Activated B cell treated with CpG ODN at 0.5 μM for 24 hours (primary cell): ENCODE measurements at places on chromosomes 1 and 21. TPM values are rescaled to one million over a fixed set of nuclear protein-coding genes. Genes with fewer than 3 reads are reported as not detected.
A peak's percentile ranks its signal among the peaks of the same experiment; 100 is the strongest.

GRCh38 chr1:100414693-100415497, 62.6 kb downstream of the CDC14A start:
- no peak overlapping the region for H3K4me3 ChIP-seq
- H3K36me3 ChIP-seq = peaks cover 24% of the 10 kb centered on the region
- no peak overlapping the region for H3K27ac ChIP-seq
- peaks cover 27% of the 10 kb centered on the region for H3K4me1 ChIP-seq
- H3K27me3 ChIP-seq = no peaks in the 10 kb centered on the region

- no peaks in the 10 kb centered on the region for H3K4me1 ChIP-seq
- H3K27ac ChIP-seq = no peak overlapping the region
- H3K36me3 ChIP-seq = no peaks in the 10 kb centered on the region
- no peak for DNase-seq
- no peaks in the 10 kb centered on the region for H3K27me3 ChIP-seq
Observed at GRCh38 chr1:213423605-213424004, 372.6 kb downstream of the RPS6KC1 start.

GRCh38 chr1:23838401-23838866, 13.2 kb upstream of the HMGCL start:
- no peaks in the 10 kb centered on the region for H3K27me3 ChIP-seq
- no peaks in the 10 kb centered on the region for H3K36me3 ChIP-seq
- H3K4me3 ChIP-seq = peak overlapping the region; percentile 76
- H3K4me1 ChIP-seq = peaks cover 10% of the 10 kb centered on the region
- peak overlapping the region; percentile 63 for H3K27ac ChIP-seq

- no peak for DNase-seq
- H3K4me1 ChIP-seq = no peaks in the 10 kb centered on the region
- no peaks in the 10 kb centered on the region for H3K36me3 ChIP-seq
- no peak overlapping the region for H3K27ac ChIP-seq
Observed at GRCh38 chr1:96559707-96560596, 161.6 kb upstream of the PTBP2 start.

DNA sequence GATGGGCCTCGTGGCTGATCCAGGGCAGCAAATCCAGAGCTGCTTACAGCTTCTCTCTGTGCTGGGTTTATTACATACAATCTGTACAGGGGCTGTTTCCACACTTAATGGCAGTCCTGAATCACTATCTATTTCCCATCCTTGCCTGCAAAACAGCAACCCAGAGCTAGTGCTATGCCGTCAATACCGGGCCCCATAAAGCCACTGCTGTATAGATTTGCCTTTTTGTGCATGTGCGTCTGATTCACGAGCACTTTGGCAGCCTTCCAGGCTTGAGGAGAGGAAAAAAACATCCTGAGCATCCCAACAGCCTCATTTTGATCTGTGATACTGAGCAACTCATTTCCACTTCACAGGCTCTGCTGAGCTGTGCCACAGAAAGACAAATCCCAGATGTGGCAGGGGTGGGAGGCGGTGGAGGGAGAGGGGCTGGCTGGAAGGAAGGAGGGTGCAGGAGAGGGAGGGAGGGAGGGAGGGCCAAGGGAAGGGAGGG, 65.2 kb upstream of the TARBP1 start:
- peaks cover 4% of the 10 kb centered on the region for H3K27me3 ChIP-seq
- no peak overlapping the region for H3K27ac ChIP-seq
- no peak for DNase-seq
- H3K4me1 ChIP-seq = peaks cover 8% of the 10 kb centered on the region
- no peak overlapping the region for H3K4me3 ChIP-seq
- H3K36me3 ChIP-seq = no peaks in the 10 kb centered on the region

GRCh38 chr1:101587741-101588140, 350.9 kb downstream of the S1PR1 start:
- H3K27me3 ChIP-seq = peaks cover 16% of the 10 kb centered on the region
- no peak overlapping the region for H3K27ac ChIP-seq
- no peaks in the 10 kb centered on the region for H3K36me3 ChIP-seq
- no peak overlapping the region for H3K4me3 ChIP-seq
- DNase-seq = no peak

DNA sequence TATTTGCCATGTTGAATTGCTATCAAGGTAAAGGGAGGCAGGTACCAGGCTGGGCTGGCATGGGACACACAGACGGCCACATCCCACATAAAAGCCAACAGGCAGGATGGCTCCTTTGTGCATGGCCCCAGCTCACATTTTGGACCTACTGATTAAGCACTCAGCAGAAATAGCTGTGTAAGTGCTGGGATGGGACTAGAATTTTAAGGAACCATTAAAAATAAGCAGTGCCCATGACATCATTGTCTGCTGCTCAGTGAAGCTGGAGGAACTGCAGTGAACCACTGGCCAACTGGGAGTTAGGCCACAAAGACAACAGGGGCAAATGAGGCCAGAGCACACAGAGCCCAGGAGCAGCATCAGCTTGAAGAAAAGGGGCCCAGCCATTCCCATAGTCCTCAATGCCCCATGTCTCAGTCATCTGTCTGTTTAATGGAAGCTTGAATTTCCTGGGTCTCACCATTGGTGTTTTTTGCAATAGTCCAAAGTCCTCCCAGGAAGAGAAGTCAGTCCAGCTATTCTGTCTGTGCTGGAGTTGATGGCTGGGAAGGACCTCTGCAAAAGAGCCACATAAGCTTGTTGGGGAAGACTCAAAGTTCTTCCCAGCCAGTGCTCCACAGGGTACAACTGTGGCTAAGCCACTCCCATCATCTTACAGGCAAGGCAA, 45.3 kb upstream of the TNR start:
- no peak overlapping the region for H3K4me3 ChIP-seq
- H3K36me3 ChIP-seq = no peaks in the 10 kb centered on the region
- H3K27me3 ChIP-seq = peaks cover 22% of the 10 kb centered on the region
- DNase-seq = no peak

GRCh38 chr21:36282568-36283230, 37.3 kb upstream of the MORC3 start:
- DNase-seq = no peak
- peak overlapping the region; percentile 63 for H3K27ac ChIP-seq
- no peaks in the 10 kb centered on the region for H3K27me3 ChIP-seq
- no peak overlapping the region for H3K4me3 ChIP-seq
- peaks cover 66% of the 10 kb centered on the region for H3K36me3 ChIP-seq

DNA sequence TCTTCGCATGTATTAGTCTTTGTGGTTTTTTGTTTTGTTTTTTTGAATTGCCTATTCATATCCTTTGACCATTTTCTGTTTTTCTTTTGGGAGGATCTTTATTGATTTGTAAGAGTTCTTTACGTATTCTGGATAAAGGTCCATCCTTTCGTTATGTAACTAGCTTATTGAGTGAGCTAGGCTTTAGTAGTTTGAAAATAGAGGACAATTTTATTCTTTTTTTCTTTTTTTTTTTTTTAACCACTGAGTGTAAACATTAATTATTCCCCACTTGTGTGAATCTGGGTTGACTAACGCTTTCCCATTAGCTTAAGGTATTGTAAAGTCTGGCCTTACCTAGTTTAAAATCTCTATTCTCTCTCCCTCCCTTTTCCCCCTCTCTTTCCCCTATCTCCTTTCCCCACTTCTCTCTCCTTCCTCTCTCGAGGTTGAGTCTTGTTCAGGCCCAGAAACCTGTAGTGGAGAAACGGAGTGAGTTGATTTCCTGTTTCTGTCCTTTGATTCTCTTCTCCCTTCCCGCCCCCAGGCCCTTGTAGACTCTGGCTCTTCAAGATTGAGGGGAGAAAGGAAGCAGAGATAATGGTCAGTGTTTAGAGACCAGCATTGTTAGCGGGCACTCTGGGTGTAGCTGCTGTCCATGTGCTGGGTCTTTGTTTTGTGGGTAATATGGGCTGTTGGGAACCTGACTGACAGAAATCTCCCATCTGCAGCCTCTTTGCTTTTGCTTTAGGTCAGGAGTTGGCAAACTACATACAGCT, 1.5 kb downstream of the MORC3 start:
- peaks cover 48% of the 10 kb centered on the region for H3K4me1 ChIP-seq
- no peak for DNase-seq
- peak overlapping the region; percentile 97 for H3K4me3 ChIP-seq
- H3K27me3 ChIP-seq = no peaks in the 10 kb centered on the region
- H3K27ac ChIP-seq = peak overlapping the region; percentile 97

DNA sequence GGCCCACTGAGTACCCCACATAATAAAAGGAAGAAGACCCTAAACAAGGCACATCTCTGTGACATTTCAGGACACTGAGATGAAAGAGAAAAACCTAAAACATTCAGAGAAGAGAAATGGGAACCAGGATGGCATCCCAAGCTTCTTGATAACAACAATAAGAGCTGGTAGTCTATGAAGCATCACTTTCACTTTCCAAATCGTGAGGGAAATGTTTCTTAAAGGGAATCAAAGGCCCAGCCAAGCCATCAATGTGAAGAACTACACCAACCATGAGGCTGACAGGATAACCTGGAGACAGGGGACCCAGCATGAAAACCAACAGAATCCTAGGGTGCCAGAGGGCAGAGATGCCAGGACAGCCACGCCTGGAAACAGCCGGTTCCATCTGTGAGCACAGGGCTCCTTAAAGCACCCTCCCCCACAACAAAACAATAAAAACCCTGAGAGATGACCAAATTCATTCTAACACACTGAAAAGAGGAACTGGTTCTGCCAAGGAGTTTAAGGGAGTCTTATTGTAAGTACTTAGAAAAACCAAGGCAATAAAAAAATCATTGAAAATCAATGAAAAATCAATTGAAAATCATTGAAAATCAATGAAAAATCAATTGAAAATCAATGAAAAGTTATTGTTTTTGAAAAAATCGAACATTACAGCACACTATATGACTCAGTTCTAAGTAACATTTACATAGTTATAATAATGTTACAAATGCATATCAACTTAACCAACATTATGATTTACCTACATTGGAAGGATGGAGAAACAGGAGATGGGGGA, 141.5 kb upstream of the ERG start:
- no peaks in the 10 kb centered on the region for H3K27me3 ChIP-seq
- no peak overlapping the region for H3K4me3 ChIP-seq
- H3K27ac ChIP-seq = no peak overlapping the region
- no peaks in the 10 kb centered on the region for H3K36me3 ChIP-seq
- DNase-seq = no peak
- peaks cover 9% of the 10 kb centered on the region for H3K4me1 ChIP-seq

DNA sequence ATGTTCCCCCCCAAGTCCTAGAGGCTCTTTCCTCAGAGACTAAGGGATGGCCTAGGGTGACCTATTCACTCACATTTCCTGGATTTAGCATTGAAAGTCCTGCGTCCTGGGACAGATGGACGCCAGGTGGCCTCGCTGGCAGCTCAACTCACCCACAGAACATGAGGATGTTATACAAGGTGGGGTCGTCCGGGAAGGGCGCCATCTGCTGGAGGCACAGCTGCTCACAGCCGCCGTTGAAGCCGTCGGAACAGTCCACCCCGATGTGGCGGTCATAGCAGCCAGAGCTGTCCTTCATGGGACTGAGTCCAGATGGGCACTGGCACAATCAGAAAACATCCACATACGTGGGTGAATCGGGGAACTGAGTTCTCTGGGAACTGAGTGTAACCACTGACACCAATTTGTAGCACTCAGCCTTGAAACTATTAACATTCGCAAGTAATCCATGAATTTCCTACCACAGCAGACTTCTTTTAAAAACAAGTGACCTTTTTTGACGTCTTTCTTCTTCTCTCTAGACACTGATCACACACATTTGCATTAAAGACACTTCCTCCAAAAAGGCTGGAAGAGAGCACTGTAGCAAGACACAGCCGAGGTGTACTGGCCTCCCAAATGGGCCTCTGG, 215.4 kb downstream of the ASTN1 start:
- no peak for DNase-seq
- no peaks in the 10 kb centered on the region for H3K36me3 ChIP-seq
- no peak overlapping the region for H3K27ac ChIP-seq

DNA sequence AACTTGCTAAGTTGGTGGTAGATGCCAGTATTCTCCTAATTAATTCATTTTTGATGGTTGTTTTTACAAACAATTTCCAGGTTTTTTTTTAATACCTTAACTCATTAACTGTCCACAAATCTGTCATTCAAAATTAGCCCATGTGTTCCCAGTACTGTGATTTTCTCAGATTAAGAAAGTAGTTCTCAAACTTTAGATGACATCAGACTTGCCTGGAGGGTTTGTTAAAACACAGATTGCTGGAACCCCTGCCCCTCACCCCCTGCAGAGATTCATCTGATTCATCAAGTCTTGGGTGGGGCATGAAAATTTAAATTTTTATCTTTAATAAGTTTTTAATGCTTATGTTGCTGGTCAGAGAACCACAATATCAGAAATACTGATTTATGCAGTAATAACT, 130.5 kb downstream of the BACH1 start:
- no peaks in the 10 kb centered on the region for H3K27me3 ChIP-seq
- no peak overlapping the region for H3K27ac ChIP-seq
- no peak for DNase-seq
- H3K4me3 ChIP-seq = no peak overlapping the region
- H3K36me3 ChIP-seq = peaks cover 2% of the 10 kb centered on the region

- no peak for DNase-seq
- no peak overlapping the region for H3K27ac ChIP-seq
- no peak overlapping the region for H3K4me3 ChIP-seq
- peaks cover 8% of the 10 kb centered on the region for H3K4me1 ChIP-seq
- H3K36me3 ChIP-seq = no peaks in the 10 kb centered on the region
Observed at GRCh38 chr1:154391086-154391770, 13.9 kb upstream of the IL6R start.

GRCh38 chr1:98761219-98761865, 99.8 kb downstream of the SNX7 start:
- H3K36me3 ChIP-seq = no peaks in the 10 kb centered on the region
- no peak for DNase-seq
- peaks cover 5% of the 10 kb centered on the region for H3K4me1 ChIP-seq
- no peaks in the 10 kb centered on the region for H3K27me3 ChIP-seq
- H3K4me3 ChIP-seq = no peak overlapping the region
- no peak overlapping the region for H3K27ac ChIP-seq

- H3K27me3 ChIP-seq = no peaks in the 10 kb centered on the region
- no peaks in the 10 kb centered on the region for H3K36me3 ChIP-seq
- peak overlapping the region; percentile 91 for H3K4me3 ChIP-seq
- H3K27ac ChIP-seq = no peak overlapping the region
Observed at GRCh38 chr1:27364696-27365371, 1.9 kb downstream of the MAP3K6 start.

DNA sequence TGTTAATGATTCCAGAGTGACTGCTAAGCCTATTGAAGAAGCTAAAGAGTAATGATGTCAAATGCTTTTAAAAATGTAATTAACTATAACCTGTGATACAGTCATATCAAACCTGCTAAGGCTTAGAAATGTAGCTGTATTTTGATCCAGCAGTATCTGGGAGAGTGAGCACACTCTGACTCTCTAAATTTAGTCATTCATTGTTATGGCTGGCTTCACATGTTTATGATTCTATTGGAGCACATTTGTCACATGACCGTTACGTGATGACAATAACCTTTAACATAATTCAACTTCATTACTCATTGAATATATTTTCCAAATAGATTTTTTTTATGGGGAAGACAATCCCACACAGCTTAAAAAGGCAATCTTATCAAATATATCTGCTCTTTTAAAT, 587.1 kb downstream of the LMO4 start:
- H3K27me3 ChIP-seq = no peaks in the 10 kb centered on the region
- H3K36me3 ChIP-seq = peaks cover 4% of the 10 kb centered on the region
- no peak overlapping the region for H3K27ac ChIP-seq
- no peak overlapping the region for H3K4me3 ChIP-seq
- H3K4me1 ChIP-seq = no peaks in the 10 kb centered on the region

- H3K27me3 ChIP-seq = no peaks in the 10 kb centered on the region
- no peak for DNase-seq
- H3K36me3 ChIP-seq = peaks cover 10% of the 10 kb centered on the region
- no peak overlapping the region for H3K4me3 ChIP-seq
- no peaks in the 10 kb centered on the region for H3K4me1 ChIP-seq
- no peak overlapping the region for H3K27ac ChIP-seq
Observed at GRCh38 chr1:219399446-219399845, 213.5 kb downstream of the ZC3H11B start.

Gene DMRTA2
- not detected in 2 replicates for total RNA-seq

Gene GPR89B
- total RNA-seq = 15.1 and 17.8 TPM in 2 replicates

Gene LCE1A
- total RNA-seq = not detected in 2 replicates

Gene RHCE
- not detected in 2 replicates for total RNA-seq

Gene MAP3K7CL
- 7.9 and 11.4 TPM in 2 replicates for total RNA-seq

Gene CHI3L2
- total RNA-seq = 19.6 and 23.6 TPM in 2 replicates

Gene GPR161
- 0.04 and 0.32 TPM in 2 replicates for total RNA-seq
